Activated naive CD4-positive, alpha-beta T cell (primary cell): ENCODE measurements at places on chromosomes 6 and 20.

DNA sequence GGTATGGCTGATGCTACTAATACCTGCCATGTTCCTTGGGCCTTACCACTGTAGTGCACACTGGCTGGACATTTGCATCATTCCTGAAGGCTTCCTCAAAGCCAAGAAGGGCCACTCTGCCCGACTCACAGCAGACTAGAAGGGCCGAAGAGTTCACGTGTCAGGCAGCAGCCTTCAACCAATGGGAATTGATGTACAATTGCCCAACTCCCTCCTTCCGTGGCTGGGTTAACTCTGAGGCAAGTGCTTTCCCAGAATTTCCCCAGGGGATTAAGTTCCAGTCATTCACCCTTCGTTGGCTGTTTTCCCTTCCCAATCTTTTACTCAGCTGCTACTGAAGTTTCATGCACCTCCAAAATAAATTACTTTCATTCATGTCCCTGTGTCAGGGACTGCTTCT lies 29.8 kb downstream of the PSMB9 start:
- DNase-seq: no peak

GRCh38 chr6:106025655-106026054 lies 60.5 kb upstream of the PRDM1 start:
- no peak for DNase-seq

DNA sequence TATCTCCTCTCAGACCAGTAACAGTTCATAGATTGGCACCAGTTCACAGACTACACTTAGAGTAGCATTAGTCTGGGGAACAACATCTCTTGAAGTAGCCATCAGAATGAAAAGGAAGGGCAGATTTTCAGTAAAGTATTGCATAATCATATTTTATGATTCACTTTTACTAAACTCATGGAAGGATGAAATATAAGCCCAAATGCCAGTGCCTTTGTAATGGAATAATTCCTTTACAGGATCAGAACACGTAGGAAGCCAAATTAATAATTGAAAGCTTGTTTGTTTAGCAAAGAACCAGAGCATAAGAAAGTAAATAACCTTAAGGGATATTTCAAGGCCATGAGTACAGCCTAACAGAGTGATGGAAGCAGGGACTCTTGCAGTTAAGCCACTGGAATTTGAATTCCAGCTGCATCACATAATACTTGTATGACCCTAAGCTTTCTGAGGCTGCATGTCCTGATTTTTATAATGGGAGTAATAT lies 11.4 kb upstream of the LOC128125822 start:
- no peak for DNase-seq

DNA sequence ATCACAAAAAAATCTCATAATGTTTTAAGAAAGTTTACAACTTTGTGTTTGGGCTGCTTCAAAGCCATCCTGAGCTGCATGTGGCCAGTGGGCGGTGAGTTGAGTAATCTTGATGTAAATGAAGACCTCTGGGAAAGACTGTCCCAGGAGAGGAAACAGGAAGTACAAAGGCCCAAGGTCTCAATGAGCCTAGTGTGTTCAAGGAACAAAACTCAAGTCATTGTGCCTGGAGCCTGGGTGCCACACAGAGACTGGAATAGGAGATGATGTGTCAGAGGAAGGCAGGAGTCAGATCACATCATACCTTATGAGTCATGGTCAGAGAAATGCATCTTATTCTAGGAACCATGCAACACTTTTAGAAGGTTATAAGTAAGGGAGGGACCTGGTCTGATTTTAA lies 51.5 kb downstream of the COL19A1 start:
- no peak for DNase-seq

DNA sequence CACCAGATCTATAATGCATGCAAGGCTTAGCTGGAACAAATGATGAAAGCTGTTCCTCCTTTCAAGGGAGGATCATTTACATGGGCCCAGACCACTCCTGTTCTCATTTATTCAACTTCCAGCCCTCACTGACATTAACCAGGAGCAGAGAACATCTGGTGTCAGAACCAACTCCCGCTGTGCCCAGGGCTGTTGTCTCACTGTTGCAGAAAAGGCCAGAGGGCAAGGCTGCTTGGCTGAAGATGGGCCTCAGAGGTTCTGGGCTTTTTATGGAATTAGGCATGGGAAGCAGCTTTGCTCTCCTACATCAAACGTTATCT lies 164.2 kb downstream of the GMPR start:
- no peak for DNase-seq

GRCh38 chr6:20265842-20266241 lies 53.6 kb upstream of the MBOAT1 start:
- DNase-seq: no peak

DNA sequence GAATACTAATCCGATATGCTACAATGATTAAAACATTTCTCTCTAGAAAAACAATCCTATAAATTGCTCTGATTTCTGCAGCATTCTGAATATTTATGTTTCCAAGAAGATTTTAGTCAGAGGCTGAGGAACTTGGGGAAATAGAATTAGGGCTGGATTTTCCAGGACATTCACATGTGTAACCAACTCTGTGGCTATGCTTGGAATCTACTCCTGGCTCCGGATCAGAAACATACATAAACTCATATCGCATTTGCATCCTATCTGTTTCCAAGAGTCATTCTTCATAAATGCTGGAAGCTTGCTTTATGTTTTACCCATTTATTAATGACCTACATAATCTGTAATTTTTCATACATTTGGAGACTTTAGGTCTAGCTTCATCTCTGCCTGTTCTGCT lies 459.9 kb upstream of the MARCKS start:
- DNase-seq: no peak

DNA sequence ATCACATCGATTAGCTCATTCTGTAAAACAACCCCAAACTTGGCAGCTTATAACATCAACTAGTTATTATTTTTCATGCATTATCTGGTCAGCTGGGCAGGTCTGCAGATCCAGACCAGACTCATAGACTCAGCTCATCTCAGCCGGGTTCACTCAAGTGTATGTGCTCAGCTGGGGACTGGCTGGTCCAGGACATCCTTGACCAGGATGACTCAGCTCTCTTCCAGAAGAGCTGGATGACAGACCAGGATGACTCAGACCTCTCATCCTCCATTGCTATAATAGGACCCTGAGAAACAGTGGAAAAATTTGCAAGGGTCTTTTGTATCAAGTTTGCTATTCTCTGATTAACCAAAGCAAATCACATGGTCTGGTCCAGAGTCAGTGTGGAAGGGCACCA lies 312.5 kb upstream of the PLCB4 start:
- DNase-seq: no peak

GRCh38 chr20:58219342-58219700 lies 9.1 kb downstream of the ANKRD60 start:
- no peak for DNase-seq

- DNase-seq: no peak
Measured at GRCh38 chr6:15384901-15385300, 139.0 kb downstream of the JARID2 start.

DNA sequence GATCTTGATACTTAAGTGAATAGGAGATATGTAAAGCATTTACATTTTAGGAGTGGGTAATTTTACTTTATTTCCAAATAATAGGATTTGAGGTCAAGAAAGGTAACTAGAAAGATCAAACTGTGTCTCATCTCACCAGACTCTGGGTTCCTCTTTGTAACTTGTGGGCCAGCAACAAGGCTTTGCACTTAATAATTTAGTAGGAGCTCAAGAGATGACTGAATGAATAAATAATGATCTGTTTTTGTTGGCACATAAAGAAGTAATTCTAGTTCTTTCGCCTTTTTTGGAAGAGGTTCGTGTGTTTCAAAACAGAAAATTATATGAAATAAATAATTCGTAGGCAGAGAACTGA lies 67.4 kb upstream of the FABP7 start:
- DNase-seq: no peak

DNA sequence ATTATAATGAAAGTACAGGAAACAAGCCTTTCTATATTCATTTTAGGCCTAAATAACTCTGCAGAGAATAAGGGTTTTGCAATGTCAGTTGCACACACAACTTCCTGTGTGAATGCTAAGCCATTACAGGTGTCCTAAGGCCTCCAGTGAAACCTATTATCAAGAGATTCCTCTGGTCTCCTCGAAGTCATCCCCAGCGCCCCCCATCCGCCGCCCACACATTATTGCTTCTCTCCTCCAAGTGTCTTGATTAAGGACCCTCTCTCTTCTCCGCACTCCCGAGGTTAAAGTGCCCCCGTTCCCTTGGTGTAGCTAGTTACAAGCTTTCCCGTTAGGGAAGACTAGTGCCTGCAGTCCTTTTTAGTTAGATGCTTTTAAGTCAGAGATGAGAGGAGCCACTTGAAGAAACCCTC lies 1.3 kb downstream of the HIVEP2 start:
- no peak for DNase-seq

- no peak for DNase-seq
Measured at GRCh38 chr6:36375644-36376155, 11.8 kb downstream of the ETV7 start.

DNA sequence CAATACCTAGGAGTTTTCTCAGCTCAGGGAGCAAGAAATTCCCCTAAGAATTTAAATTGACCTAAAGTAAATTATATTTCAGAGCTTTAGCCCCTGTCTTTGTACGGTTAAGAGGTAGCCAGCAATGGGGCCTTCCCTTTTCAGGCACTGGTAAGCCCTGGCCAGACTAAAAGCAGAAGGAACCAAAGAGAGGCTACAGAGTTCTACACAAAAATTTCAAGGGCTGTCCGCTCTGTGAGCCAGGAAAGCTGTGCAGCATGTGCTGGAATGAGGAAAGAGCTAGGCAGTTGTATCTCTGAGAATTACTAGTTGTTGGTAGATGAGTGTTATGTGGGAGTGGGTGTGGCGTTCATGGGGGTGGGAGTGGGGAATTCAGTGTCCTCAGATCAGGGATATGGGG lies 96.3 kb upstream of the MAFB start:
- no peak for DNase-seq

DNA sequence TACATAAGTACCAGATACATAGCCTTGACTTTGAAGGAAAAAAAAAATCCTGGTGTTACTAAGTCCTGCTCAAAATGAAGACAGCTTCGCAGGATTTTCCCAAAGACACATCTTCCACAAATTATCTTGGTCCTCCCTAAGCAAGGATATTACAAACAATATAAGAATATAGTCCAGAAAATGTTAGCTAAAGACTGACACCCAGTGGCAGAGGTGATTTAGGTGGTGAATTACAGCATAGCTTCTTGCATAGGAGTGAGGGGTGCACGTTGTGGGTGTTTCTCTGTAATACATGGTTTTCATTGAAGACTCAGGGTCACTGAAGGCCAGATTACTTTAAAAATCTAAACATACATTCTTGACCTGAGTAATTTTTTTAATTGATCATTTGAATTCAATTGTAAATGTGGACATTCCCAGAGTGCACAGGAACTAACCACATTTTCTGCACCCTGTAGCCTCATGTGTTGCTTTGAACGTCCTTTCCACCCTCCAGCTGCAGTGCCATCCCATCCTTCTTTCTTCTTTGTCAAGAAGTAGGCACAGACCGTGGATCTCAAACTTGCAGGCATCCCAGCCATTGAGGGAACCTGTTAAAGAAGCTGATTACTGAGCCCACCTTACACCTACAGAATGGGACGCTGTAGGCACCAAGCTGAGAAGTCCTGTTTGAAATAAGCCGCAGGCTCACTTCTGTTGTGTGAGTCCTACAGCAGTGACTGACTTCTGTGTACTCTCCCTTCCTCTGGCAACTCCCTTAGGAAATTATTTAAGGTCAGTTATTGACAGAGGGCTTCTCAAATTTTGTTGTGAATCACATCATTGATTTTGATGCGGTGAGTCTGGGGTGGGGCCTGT lies 102.6 kb downstream of the PERP start:
- DNase-seq: no peak

- no peak for DNase-seq
Measured at GRCh38 chr6:56821005-56821432, 133.9 kb upstream of the BEND6 start.

GRCh38 chr6:122660296-122660695 lies 50.1 kb downstream of the PKIB start:
- DNase-seq: no peak

DNA sequence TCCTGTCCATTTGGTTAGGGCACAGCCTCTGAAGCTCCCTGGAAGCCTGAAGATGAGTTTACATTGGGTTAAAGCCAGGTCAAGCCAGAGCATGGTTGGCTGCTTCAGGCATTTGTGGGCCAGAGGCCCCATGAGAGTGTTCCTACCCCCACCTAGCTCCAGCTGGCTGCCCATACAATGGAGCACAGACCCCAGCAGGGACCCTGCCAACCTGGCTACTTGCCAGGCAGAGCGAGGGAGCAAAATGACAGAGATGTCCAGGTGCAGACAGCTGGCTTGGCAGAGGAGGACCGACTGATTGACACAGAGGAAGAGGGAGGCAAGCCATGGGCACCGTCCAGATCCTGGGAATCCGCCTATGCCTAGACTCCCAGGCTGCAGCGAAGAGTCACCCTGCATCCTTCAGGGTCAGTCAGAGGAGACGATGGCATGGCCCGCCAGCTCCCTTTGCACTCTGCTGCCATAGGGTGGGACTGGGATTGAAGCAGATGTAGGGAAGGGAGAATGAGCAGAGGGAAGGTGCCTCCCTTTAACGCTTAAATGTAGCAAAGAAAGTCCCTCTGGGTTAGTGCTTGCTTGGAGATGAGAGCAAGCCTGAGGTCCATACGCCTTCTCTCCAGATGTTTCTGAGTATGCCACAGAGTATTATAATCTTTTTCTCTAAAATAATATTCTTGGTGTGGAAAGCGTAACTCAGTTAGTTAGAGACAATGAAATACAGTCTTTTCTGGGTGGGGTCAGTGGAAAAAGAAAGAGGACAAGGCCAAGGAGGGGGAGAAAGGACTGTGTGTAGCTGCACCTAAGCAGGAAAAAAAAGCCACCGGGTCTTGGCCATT lies 77.6 kb upstream of the FYN start:
- no peak for DNase-seq

GRCh38 chr20:57708694-57709673 lies 831 bp downstream of the PMEPA1 start:
- no peak for DNase-seq

GRCh38 chr6:137136065-137136464 lies 37.4 kb downstream of the IL22RA2 start:
- DNase-seq: no peak

DNA sequence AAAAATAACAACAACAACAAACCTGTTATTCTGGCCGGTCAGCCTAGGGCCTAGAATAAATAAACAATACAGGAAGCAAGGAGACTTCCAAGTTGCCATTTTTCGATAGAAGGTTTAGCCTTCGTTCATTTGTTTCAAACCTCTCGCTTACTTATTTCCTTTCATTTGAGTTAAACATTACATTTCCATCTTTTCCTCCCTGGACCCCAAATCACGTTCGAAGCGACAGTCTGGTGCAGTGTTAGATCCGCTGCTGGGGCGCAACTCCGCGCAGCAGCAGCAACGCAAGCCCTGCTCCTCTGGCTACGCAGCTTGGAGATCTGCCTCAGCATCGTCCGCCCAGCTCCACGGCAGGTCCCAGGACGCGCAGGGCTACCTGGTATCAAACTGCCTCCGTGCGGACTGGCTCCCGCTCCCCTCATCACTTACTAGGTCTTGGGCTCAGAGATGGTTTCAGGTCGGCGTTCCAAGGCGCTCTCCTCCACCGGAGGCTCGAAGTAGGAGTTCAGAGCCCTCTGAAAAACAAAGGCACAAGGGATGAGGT lies 530 bp downstream of the TDP2 start:
- peak; percentile 41 for DNase-seq

GRCh38 chr20:31559704-31560093 lies 45.4 kb upstream of the ID1 start:
- DNase-seq: no peak

GRCh38 chr6:54011277-54011648 lies 100.0 kb upstream of the MLIP start:
- no peak for DNase-seq

GRCh38 chr6:39614393-39614950 lies 110.7 kb downstream of the KIF6 start:
- DNase-seq: no peak

GRCh38 chr6:129607581-129608186 lies 102.3 kb downstream of the ARHGAP18 start:
- no peak for DNase-seq

GRCh38 chr6:106977246-106977645 lies 2.7 kb upstream of the CD24 start:
- no peak for DNase-seq
